ENCODE measurements at places on chromosomes 3 and 15. TPM values are rescaled to one million over a fixed set of nuclear protein-coding genes. Genes with fewer than 3 reads are reported as not detected.
A peak's percentile ranks its signal among the peaks of the same experiment; 100 is the strongest.

GOLGA8S gene
- 3.1 TPM for total RNA-seq

GUCA1C gene
- not detected for total RNA-seq

TGM4 gene
- total RNA-seq: 0.13 TPM

ISLR gene
- total RNA-seq: 104 TPM

GPR171 gene
- 2.9 TPM for total RNA-seq

UROC1 gene
- not detected for total RNA-seq

FAM107A gene
- 89.9 TPM for total RNA-seq

ACOX2 gene
- total RNA-seq: 62.2 TPM

KBTBD8 gene
- total RNA-seq: 1.2 TPM

LCMT2 gene
- total RNA-seq: 6.8 TPM

SLC7A14 gene
- not detected for total RNA-seq

LDHAL6B gene
- total RNA-seq: not detected

DNAH12 gene
- total RNA-seq: 0.98 TPM

ZNF660 gene
- total RNA-seq: 9.2 TPM

PIGB gene
- 25.1 TPM for total RNA-seq

- no peak for DNase-seq
- H3K36me3 ChIP-seq: no peaks in the 10 kb centered on the region
- H3K27me3 ChIP-seq: no peaks in the 10 kb centered on the region
- H3K4me3 ChIP-seq: no peak overlapping the region
- H3K4me1 ChIP-seq: no peaks in the 10 kb centered on the region
Observed at GRCh38 chr3:110123946-110124345, 786.6 kb upstream of the DPPA4 start.

DNA sequence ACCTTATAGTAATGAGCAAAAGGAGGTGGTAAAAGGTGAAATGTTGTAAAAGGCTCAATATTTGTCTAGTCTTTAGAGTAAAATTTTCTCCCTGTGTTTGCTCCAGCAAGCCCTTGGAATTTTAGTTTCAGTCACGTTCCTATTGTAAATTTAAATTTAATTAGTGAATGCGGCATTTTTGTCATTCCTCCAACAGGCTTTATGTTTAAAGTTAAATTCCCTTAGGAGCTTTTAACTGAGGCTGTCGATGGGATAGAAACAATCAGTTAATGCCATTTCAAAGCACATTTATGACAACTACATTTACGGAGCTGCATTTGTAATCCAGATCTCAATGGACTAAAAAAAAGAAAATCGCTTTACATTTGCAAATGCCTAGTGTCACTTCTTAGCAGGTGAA is 868 bp upstream of the GADL1 start:
- H3K36me3 ChIP-seq: no peaks in the 10 kb centered on the region
- no peak overlapping the region for H3K4me3 ChIP-seq
- H3K27me3 ChIP-seq: no peaks in the 10 kb centered on the region
- H3K27ac ChIP-seq: no peak overlapping the region
- no peaks in the 10 kb centered on the region for H3K4me1 ChIP-seq

- no peak overlapping the region for H3K4me3 ChIP-seq
- H3K4me1 ChIP-seq: no peaks in the 10 kb centered on the region
- H3K36me3 ChIP-seq: no peaks in the 10 kb centered on the region
- no peaks in the 10 kb centered on the region for H3K27me3 ChIP-seq
- DNase-seq: no peak
- no peak overlapping the region for H3K27ac ChIP-seq
Observed at GRCh38 chr15:60960517-60960916, 268.6 kb downstream of the RORA start.

DNA sequence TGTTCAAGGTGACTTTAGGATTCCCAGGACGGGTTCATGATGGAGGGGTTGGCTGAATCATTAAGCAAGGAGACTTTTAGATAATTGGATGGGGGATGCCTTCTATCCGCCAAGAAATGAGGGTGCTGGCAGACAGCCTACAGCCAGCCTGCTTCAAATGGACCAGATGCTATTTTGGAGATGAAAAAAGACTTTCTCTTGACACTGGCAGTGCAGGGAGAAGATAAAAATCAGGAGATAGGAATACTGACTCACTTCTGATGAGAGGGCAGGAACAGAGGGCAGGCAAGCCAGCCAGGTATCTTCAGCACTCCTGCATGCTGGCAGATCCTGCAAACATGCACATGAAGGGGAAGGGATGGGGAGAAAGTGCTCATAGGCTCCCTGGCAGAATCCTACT is 7.7 kb upstream of the SYN2 start:
- H3K4me1 ChIP-seq: no peaks in the 10 kb centered on the region
- no peaks in the 10 kb centered on the region for H3K36me3 ChIP-seq
- no peak overlapping the region for H3K27ac ChIP-seq
- DNase-seq: no peak
- H3K27me3 ChIP-seq: no peaks in the 10 kb centered on the region

DNA sequence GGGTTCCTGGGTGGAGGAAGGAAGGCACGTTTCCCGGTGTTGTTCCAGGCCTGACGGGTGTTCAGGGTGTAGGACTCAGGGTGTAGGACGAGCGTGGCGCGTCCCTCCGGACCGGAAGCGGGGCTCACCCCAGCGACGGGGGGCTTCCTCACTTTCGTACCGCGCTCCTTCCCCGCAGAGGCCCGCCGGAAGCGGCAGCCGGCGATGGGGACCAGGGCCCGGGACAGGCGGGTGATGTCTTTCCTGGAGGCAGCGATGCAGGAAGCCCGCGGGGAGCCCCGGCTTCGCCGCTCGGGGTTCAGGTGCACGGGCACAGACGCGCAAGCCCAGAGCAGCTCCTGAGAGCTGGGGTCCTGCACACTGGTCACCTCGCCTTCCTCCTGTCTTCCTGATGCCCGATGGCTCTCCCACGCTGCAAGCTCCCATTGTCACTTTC is 13.4 kb downstream of the FOXL2NB start:
- H3K4me1 ChIP-seq: no peaks in the 10 kb centered on the region
- no peak overlapping the region for H3K4me3 ChIP-seq

DNA sequence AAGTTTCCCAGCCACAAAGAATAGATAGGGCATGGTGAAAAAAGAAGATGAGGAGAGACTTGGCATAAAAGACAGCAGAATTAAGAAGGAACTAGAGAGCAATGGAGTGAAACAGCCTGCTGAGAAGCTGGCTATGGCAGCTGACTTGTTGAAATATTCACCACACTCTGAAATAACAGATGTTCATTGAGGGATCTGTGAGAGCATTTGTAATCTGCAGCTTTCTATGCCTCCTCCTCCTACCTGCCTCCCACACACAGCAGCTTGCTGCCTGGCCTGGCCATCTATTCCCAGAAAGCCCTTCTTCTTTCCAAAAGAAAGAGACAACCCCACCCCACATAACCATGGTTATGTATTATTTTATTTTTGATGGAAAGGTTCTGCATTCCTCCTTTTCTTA is 303.9 kb downstream of the GAP43 start:
- H3K4me3 ChIP-seq: no peak overlapping the region
- no peak overlapping the region for H3K27ac ChIP-seq
- H3K4me1 ChIP-seq: no peaks in the 10 kb centered on the region
- no peaks in the 10 kb centered on the region for H3K27me3 ChIP-seq
- H3K36me3 ChIP-seq: no peaks in the 10 kb centered on the region
- DNase-seq: no peak

- no peak for DNase-seq
- H3K27me3 ChIP-seq: no peaks in the 10 kb centered on the region
- H3K36me3 ChIP-seq: no peaks in the 10 kb centered on the region
- no peak overlapping the region for H3K4me3 ChIP-seq
Observed at GRCh38 chr3:15180042-15180611, 25.9 kb upstream of the CAPN7 start.

- DNase-seq: no peak
- no peak overlapping the region for H3K27ac ChIP-seq
- peaks cover 7% of the 10 kb centered on the region for H3K4me1 ChIP-seq
- no peak overlapping the region for H3K4me3 ChIP-seq
- no peaks in the 10 kb centered on the region for H3K36me3 ChIP-seq
Observed at GRCh38 chr3:129530251-129530791, 1.9 kb downstream of the RHO start.

GRCh38 chr15:88918738-88919137 is 5.6 kb upstream of the MFGE8 start:
- H3K36me3 ChIP-seq: no peaks in the 10 kb centered on the region
- no peaks in the 10 kb centered on the region for H3K27me3 ChIP-seq
- peak; percentile 18 for DNase-seq
- no peak overlapping the region for H3K27ac ChIP-seq
- no peaks in the 10 kb centered on the region for H3K4me1 ChIP-seq

DNA sequence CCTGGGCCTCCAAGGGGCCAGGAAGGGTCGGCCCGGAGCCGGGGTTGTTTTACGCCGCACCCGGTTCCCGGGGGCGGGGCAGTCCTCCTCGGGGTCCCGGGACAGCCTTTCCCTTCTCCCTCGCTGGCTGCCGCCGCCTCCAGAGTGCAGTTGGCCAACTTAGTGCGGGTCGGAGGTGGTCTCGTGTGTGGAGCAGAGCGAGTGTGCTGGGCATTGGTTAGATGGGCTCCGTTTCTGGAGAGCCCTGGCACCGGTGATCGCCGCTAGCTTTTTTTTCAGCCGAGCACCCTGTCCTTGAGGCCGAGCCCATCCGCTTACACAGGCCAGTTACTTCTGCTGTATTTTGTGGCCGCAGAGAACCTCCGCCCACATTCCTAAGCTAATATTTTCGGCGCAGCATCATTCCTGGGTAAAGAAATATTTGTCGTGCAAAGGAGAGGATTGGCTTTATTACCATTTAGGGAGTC is 585 bp downstream of the KIF23 start:
- H3K36me3 ChIP-seq: no peaks in the 10 kb centered on the region
- peak overlapping the region; percentile 40 for H3K4me3 ChIP-seq
- peak; percentile 23 for DNase-seq
- peaks cover 7% of the 10 kb centered on the region for H3K4me1 ChIP-seq

GRCh38 chr15:96353930-96354730 is 23.6 kb downstream of the NR2F2 start:
- H3K4me3 ChIP-seq: no peak overlapping the region
- H3K27me3 ChIP-seq: peaks cover 53% of the 10 kb centered on the region
- no peaks in the 10 kb centered on the region for H3K36me3 ChIP-seq
- peak overlapping the region; percentile 97 for H3K27ac ChIP-seq

DNA sequence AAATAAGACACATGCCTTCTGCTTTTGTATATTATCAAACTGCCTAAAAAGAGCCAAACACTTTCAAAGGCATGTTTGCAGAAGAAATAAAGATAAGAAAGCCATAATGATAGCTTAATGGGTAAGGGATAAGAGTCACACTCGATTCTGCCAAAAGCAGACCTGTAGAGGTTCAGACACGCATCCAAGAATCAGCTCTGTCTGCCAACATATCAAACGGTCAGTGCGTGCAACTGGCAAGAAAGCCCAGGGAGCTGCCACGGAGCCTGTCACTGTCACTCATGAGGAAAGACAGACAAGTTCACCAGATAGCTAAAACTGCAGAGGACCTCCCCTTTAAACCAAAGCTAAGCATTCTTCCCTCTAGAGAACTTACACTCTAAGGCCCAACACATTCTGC is 23.2 kb downstream of the DCP1A start:
- no peaks in the 10 kb centered on the region for H3K36me3 ChIP-seq
- H3K27ac ChIP-seq: no peak overlapping the region
- peak; percentile 26 for DNase-seq
- H3K4me3 ChIP-seq: no peak overlapping the region
- no peaks in the 10 kb centered on the region for H3K27me3 ChIP-seq

DNA sequence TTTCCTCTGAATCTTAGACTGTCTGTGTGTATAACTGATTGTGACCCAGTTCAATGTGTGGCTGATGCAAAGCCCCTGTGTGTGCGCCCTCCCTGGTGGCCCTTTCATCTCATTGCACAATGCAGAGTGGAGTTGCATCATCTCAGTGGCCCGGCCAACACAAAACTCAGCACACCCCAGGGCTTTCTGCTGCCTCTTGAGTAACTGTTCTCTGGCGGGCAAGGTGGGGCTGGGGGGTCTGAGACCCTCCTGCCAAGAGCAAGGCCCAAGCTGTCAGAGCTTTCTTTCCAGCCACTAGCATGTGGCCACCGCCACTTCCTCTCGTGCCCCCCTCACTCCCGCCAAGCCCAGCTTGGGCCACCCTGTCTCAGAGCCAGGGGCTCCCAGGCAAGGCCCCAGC is 80.7 kb upstream of the ALDH1L1 start:
- no peaks in the 10 kb centered on the region for H3K4me1 ChIP-seq
- no peaks in the 10 kb centered on the region for H3K36me3 ChIP-seq
- no peak overlapping the region for H3K27ac ChIP-seq
- no peaks in the 10 kb centered on the region for H3K27me3 ChIP-seq
- peak; percentile 31 for DNase-seq
- no peak overlapping the region for H3K4me3 ChIP-seq

DNA sequence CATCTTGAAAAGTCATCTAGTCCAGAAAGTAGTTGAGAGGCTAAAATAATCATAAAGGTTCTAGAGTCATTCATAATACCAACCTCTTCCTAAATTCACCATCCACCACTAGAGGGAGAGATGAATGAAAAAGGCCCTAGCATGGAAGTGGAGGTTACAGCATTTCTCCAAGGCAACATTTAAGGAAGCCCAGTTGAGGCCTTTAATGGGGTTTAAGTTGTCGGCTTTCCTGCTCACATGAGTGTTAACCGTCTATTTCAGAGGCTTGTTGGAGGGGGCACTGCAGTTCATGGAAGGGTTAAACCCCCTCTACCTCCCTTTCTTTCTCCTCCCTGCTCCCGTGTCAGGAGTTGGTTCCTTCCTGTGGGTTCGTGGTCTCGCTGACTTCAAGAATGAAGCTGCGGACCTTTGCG is 3.8 kb upstream of the SLCO3A1 start:
- no peak overlapping the region for H3K27ac ChIP-seq
- no peak for DNase-seq
- no peaks in the 10 kb centered on the region for H3K27me3 ChIP-seq
- no peaks in the 10 kb centered on the region for H3K36me3 ChIP-seq
- no peak overlapping the region for H3K4me3 ChIP-seq

DNA sequence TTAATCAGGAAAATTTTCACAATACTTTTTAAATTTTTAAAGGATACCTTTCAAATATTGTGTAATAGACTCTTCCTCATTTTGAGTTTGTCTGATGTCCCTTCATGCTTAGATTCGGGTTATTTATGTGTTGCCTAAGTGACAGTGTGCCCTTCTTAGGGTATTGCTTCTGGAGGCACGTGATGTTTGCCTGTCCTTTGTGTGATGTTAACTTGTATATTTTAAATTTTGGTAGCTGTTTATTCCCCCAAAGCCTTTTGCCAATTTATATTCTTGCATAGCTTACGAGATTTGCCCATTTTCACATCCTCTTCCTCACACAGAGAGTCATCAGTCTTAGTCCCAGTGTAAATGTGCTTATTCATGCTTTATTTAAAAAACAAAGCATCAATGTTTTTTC is 433.1 kb downstream of the EPHB1 start:
- no peak overlapping the region for H3K4me3 ChIP-seq
- H3K27me3 ChIP-seq: no peaks in the 10 kb centered on the region
- no peaks in the 10 kb centered on the region for H3K4me1 ChIP-seq

DNA sequence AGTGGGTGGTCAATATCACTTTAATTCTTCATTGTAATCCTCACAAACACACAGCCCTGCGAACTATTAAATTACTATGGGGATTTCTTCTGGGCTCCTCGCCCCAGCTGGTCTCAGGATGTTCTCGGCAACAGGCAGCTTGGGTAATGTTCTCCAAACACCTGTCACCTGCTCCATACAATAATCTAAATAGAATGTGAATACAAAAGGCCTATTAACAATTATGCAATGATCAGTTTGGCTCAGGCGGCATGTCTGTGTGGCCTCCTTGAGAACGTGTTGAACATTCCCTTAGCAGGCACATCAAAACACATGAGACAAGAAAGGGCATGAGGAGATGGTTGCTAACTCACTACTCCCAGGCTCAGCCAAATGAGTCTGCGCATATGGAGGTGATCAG is 158.6 kb upstream of the KBTBD8 start:
- H3K4me1 ChIP-seq: no peaks in the 10 kb centered on the region
- no peak for DNase-seq
- H3K36me3 ChIP-seq: no peaks in the 10 kb centered on the region
- no peaks in the 10 kb centered on the region for H3K27me3 ChIP-seq
- H3K27ac ChIP-seq: no peak overlapping the region
- no peak overlapping the region for H3K4me3 ChIP-seq
